ENCODE measurements at places on chromosomes 11 and 22. TPM values are rescaled to one million over a fixed set of nuclear protein-coding genes. Genes with fewer than 3 reads are reported as not detected.

Gene LIF
- 300 TPM for total RNA-seq

Gene OOSP3
- total RNA-seq, result not detected

Gene KRTAP5-1
- not detected for total RNA-seq

Gene BIK
- 4.0 TPM for total RNA-seq

Gene PAMR1
- not detected for total RNA-seq

Gene PATE4
- not detected for total RNA-seq

Gene MFNG
- total RNA-seq, result 245 TPM

Gene HTR3A
- not detected for total RNA-seq

Gene POTEH
- not detected for total RNA-seq

Gene SLC22A6
- not detected for total RNA-seq

Gene SERHL2
- 1.2 TPM for total RNA-seq

Gene RFPL2
- total RNA-seq, result 0.30 TPM

Gene POU2AF1
- total RNA-seq, result 36.6 TPM

Gene ELFN2
- total RNA-seq, result 2.2 TPM

Gene XNDC1N
- 13.9 TPM for total RNA-seq

Gene OVCH2
- total RNA-seq, result not detected

Gene OR4C16
- not detected for total RNA-seq

Gene DDI1
- total RNA-seq, result not detected

Gene GAL
- total RNA-seq, result 1.6 TPM

Gene PKDREJ
- not detected for total RNA-seq

Gene TIMP3
- not detected for total RNA-seq

Gene RAB3IL1
- not detected for total RNA-seq

Gene TPP1
- total RNA-seq, result 172 TPM

Gene XKR3
- not detected for total RNA-seq

Gene ENTHD1
- 1.2 TPM for total RNA-seq

Gene SMIM35
- total RNA-seq, result not detected

Gene CASP5
- not detected for total RNA-seq

Gene C11orf91
- not detected for total RNA-seq

Gene THOC5
- total RNA-seq, result 51.4 TPM

Gene FGF4
- not detected for total RNA-seq

Gene APOA4
- total RNA-seq, result not detected

Gene BTBD18
- total RNA-seq, result not detected

Gene DLG2
- total RNA-seq, result 1.9 TPM

Gene GUCY1A2
- 0.08 TPM for total RNA-seq

Gene GRIK4
- total RNA-seq, result not detected

Gene CWC15
- 69.4 TPM for total RNA-seq

Gene GCAT
- total RNA-seq, result 5.1 TPM

All from activated T-helper 17 cell treated with anti-CD3 and anti-CD28 coated beads, Interleukin-2, amount 50 U/mL, for 72 hours (primary cell).